ENCODE measurements at places on chromosomes 13 and 19. TPM values are rescaled to one million over a fixed set of nuclear protein-coding genes. Genes with fewer than 3 reads are reported as not detected.

DNA sequence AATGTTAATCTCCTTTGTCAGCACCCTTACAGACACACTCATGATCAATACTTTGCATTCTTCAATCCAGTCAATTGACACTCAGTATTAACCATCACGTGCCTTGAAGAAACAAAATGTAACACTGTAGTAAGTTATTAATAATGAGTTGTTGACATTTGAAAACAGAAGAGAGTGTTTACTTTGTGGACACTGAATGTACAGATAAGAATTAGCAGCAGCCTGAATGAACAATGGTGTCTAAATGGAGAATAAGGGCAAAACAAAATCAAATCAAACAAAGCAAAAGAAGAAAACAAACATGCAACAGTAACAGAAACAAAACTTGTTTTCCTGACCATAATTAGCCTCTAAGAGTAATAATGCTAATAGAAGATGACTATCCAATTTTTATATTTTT, 1191.1 kb upstream of the MIR17HG start:
- DNase-seq: no peak

GRCh38 chr13:91346850-91347201, 661 bp upstream of the MIR17HG start:
- DNase-seq: peak; percentile 29

Gene CLASRP
- total RNA-seq: 7.5 TPM

Gene MAP2K2
- 124 TPM for total RNA-seq

- peak; percentile 8 for DNase-seq
These were observed 963.3 kb upstream of the SPRY2 start for GRCh38 chr13:81304121-81304659.

GRCh38 chr13:114031631-114032030, 57.8 kb upstream of the C13orf46 start:
- DNase-seq: no peak

DNA sequence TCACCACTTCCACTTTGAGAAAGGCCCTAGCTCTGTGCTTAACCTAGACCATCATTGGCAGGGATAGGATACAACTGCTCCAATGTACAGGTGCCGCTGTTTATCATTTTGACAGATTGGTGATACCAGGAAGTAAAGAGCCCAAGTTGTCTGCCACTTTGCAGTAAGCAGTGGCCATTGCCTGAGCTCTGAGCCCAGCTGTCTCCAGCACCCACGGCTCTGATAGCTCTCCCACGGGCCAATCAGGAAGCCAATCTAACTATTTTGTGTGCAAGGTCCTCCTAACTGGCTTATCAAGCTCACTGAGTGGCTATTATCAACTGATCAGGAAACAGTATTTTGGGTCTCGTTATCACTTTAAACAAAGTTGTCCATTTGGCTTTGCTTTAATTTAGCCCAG, 181.1 kb downstream of the DCT start:
- no peak for DNase-seq

Gene ZNF90
- total RNA-seq: 3.6 TPM

- no peak for DNase-seq
These were observed 155.7 kb upstream of the SLITRK1 start for GRCh38 chr13:84038001-84038400.

DNA sequence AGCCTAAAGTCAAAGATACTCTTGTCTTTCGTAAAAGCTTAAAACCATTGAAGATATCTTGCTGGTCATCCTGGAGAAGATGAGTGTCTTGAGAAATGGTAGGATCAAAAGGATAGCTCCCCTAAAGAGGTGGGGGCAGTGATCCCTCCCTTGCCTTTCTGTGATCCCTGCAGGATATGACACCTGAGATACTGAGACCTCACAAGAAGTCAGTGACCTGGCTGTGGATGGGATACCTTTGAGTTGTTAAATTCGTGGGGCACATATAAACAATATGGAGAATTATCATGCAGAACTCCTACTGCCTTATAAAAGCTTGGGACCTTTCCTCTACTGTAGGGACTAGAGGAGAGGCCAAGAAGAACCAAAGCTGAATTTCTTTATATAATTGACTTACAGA, 21.4 kb downstream of the STOML3 start:
- DNase-seq: no peak

- DNase-seq: no peak
These were observed 29.1 kb downstream of the VAV1 start for GRCh38 chr19:6801485-6802086.

All from renal cortical epithelial cell (primary cell).